ENCODE measurements at places on chromosomes 2 and 18.
A peak's percentile ranks its signal among the peaks of the same experiment; 100 is the strongest.

DNA sequence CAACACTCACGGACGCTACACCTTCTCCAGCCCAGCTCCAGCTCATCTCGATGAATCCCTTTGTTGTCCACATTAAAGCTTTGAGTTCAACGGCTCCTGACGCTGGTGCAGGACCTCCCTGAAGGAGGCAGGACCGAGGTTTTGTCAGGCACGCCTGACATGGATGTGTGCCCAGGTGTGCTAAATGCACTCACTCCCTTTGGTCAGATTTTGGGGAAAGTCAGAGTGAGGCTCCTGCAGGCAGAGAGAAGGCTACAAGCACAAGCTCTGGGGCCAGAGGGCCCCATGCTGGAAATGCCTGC, 78.6 kb downstream of the NDUFA10 start:
- peak; percentile 29 for DNase-seq

GRCh38 chr2:74585406-74586185, 31.1 kb downstream of the DOK1 start:
- no peak for DNase-seq

DNA sequence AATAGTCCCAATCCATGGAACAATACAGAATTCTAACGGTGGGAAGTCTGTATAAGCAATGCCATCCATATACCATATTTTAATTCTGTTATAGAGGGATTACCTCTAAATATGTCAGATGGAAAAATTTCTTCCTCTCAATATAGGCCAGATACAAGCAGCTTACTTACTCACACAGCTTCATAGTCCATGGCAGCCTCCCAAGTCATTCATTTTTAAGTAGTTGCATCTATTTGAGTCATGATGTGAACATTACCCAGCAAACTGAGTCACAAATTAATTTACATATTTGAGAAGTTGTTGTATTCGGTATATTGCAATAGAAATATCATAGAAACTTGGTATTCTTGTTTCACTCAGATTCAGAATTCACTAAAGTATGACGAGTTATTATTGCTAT, 20.3 kb downstream of the TBR1 start:
- no peak for DNase-seq

DNA sequence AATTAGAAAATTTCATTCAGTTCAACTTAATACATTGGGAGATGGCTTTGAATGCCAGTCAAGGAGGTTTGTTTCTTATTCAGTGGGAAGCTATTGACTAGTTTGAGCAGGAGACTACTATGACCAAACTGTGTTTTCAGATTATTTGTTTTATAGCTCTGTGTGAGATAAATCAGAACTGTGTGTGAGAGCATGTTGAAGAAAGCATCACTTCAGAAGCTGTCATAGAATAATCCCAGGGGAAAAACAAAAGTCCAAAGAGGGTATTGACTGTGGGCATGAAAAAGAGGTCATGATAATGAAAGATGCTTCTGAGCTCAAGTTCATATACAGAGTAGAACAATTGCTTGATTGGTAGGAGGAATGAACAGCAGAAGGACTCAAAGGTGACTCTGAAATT, 160.6 kb downstream of the MAP2 start:
- no peak for DNase-seq

DNA sequence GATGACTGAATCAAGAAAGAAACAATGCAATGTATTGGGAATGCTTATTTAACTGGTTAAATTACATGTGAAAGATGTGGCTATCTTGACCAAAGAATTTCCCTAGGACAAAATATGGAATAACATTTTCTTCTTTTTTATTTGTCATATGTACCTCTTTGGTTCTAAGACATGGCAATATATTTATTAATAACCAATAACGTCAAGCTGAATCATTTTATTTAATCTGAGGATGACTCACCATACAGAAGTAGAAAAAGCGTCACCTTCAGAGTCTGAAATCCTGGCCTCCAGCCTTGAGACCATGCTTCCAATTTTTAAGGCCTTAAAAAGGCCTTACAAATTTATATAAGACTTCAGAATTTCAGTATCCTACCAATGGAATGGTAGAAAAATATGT, 1464.9 kb downstream of the SUCLG1 start:
- DNase-seq: no peak

DNA sequence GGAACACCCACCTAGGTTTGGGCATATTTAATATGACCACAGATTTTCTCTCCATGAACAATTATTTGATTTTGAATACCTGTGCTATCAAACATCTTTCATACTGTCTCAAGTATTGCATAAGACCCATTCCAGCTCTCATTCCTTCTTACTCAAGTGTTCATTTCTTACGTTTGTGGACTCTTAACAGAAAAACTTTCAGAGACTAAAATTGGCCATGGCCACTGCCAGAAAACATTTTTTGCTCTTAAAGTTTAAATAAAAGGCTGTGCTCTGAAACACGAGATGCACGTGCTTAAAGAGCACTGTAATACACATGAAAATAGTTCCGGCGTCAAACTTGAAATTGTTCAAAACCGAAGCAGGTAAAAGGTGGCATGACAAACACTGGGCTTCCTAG, 89.3 kb downstream of the LIMS1 start:
- no peak for DNase-seq

- no peak for DNase-seq
Observed at GRCh38 chr2:15133461-15133860, 427.7 kb downstream of the NBAS start.

All from islet precursor cell (in vitro differentiated cells).